ENCODE measurements at places on chromosomes 16 and 17.

- no peak for DNase-seq
These were observed 62.3 kb downstream of the ZDHHC7 start for GRCh38 chr16:84948851-84949610.

- no peak for DNase-seq
These were observed 201.7 kb upstream of the NLRP1 start for GRCh38 chr17:5785867-5786509.

- DNase-seq: no peak
These were observed 18.4 kb upstream of the UBE2I start for GRCh38 chr16:1290860-1291575.

DNA sequence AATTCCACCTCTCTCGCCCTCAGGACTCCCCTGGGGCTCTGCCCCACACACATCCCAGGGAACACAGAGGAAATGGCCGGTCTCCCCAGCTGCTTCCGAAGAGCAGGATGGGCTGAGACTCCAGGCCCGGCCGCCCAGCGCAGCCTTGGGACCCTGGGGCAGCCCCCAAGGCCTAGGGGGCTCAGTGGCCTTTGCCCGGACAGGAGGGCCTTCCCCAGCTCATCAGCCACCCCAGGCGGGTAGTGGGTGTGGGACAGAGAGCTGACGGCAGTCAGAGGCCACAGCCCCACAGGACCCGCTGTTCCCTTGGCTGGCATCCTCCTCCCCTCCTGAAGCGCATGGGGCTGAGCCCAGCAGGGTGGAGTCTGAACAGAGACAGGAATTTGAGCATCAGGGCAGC is 6.2 kb upstream of the CBFA2T3 start:
- no peak for DNase-seq

GRCh38 chr16:56931271-56931891 is 561 bp upstream of the HERPUD1 start:
- DNase-seq: no peak

DNA sequence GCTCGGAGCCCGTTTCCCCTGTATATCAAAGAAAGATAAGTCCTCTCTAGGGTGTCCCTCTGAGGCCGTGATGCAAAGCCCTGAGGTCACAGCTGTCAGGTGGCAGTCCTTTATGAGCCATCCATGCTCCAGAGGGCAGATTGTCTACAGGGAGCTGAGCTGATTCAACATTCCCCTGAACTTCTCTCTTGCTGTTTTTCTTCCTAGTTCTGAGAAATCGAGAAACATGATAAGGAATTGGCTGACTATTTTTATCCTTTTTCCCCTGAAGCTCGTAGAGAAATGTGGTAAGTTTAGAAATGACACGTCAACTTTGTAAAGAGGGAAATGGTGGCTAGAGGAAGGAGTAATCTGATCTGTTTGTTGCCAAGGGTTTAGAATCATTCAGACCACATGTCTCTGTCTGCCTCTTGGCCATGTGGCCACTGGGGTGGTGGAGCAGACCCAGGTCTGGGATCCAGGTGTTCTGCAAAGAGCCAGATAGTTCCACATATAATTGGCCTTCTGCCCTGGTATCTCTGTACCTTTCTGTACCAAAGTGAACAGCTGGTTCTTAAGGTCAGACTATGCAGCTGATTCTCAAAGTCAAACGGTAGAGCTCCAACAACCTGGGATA is 3.5 kb downstream of the CTNS start:
- DNase-seq: no peak

- no peak for DNase-seq
These were observed 443.3 kb downstream of the HAPSTR1 start for GRCh38 chr16:9534759-9535158.

GRCh38 chr16:55914383-55914782 is 39.2 kb upstream of the CES5A start:
- no peak for DNase-seq

DNA sequence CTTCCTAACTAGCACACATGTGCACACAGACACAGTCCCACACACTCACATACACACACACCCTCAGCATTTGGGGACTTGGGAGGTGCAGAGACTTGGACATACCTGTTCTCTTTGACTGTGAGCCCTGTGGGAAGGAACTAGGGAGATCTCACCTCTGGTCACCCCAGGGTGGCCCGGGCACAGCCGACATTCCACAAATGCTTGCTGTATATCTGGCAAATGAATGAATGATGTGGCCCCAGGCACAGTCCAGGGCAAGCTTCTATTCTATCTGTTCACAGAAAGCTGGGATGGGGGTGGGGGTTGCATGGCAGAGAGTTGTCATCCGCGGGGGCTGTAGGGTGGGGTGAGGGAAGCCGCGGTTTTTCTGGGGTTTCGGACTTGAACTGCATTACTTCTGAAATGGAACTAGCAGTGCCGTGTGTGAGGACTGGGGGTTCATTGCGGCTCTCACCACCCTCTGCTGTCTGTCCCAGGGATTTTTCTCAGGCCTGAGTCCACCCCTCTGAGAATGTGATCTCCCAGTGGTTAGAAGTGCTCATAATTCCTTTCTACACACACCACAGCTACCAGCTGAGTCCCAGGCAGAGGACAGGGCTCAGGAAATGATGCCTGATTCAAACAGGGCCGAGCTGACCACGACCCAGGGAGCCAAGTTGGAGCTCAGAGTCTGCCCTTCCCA is 3.3 kb upstream of the RIPOR1 start:
- DNase-seq: no peak

DNA sequence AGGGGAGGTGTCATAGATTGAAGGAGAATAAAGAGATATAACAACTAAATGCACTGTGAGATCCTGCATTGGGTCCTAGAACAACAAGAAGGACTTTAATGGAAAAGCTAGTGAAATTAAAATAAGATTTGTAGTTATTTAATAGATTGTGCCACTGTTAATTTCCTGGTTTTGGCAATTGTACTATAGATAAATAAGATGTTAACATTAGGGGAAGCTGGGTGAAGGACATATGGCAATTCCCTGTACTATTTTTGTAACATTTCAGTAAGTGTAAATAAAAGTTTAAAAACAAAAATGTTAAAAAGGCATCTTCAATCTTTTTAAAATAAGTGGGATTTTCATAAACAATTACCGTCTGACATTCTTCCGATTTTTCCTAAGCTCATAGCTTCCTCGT is 258.4 kb upstream of the AXIN2 start:
- DNase-seq: no peak

- DNase-seq: no peak
These were observed 58.7 kb downstream of the CENPV start for GRCh38 chr17:16294560-16294959.

DNA sequence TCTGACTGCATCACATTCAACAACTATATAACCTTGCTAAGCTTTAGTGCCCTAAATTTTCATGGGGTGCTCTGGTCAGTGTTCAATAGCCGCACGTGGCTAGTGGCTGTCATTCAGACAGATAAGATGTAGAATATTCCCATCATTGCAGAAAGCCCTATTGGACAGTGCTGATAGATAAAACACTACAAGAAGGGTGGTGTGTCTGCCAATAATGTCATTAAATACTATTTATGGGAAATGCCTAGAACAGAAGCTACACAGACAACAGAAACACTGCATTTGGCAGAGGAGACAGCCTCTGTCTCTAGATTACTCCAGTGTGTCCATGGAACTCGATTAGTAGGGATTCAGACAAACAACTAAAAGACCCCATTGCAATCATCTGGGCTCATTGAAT is 28.4 kb upstream of the PMP22 start:
- no peak for DNase-seq

GRCh38 chr17:35898283-35899070 is 18.3 kb upstream of the CCL5 start:
- peak; percentile 4 for DNase-seq

DNA sequence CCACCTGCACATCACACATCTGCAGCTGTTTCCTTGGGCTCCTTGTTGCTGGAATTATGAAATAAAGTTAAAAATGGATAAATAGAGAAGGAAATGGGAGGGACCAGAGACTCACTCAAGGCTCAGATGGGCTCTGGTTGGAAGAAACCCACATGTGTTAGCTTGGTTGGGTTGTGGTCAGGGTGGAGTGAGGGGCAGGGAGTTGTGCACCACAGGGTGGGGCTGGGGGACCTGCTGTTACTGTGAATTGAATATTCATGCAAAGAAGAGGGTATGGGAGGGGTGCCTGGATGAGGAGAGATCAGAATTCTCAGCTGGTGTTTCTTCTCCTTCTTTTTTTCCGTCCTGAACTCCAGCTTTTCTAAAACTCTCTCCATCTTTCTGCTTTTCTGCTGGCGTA is 320.7 kb downstream of the MAP2K4 start:
- DNase-seq: no peak

- no peak for DNase-seq
These were observed 806 bp downstream of the MRM1 start for GRCh38 chr17:36602030-36602748.

DNA sequence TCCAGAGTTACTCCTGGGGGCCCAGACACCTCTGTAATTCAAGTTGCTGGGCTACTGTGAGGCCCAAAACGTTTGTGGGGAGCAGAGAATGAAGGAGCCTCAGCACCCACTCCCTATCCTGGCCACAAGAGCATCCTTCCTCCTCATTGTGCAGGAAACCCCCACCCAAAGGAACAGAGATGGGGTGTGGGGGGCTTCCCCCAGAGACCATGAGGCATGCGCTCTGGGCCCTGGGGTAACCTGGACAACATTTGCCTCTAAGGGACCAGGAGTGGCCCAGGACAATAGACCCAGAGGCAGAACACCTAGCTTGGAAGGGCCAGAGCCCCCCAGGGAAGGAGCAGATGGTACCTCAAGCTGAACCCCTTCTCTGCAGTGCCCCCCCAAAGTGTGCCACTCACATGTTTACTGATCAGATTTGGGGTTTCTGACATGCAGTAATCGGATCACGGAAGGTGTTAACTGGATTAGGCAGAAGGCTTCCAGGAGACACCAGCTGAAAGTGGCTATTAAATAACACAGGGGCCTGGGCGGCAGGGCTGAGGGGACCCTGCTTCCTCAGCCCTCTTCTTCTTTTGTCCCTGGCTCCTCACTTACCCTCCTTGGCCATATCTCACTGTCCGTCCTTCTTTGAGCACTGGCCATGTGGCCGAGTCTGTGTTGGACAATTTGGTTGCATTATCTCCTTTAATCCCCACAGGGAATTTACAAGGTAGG is 50.8 kb downstream of the SDK2 start:
- no peak for DNase-seq

DNA sequence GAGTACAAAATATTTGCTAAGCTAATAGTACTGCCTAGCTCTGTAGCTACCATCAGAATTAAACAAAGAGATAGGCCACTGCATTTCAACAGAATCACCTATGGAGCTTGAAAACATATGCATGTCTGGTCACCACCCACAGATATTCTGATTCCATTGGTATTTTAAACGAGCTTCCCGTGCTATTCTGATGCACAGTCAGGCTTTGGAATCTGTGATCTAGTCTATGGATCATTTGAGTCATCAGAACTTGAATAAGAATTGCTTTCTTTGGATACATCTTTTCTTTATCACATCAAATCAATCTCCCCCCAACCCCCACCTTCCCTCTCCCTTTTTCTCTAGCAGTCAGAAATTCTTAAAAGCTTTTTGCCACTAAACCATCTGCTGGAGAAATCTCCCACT is 124.7 kb downstream of the NPIPB5 start:
- no peak for DNase-seq

DNA sequence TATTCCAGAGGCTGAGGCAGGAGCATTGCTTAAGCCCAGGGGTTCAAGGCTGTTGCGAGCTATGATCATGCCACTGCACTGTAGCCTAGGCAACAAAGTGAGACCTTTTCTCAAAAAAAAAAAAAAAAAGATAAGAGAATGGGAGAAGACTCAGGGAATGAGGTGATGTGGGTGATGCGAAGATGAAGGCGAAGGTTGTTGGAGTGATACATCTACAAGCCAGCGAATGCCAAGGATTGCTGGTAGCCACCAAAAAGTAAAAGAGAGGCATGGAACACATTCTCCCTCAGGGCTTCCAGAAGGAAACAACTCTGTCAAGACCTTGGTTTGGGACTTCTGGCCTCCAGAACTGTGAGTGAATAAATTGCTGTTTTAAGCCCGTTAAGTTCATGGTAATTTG is 26.0 kb upstream of the CNEP1R1 start:
- no peak for DNase-seq

DNA sequence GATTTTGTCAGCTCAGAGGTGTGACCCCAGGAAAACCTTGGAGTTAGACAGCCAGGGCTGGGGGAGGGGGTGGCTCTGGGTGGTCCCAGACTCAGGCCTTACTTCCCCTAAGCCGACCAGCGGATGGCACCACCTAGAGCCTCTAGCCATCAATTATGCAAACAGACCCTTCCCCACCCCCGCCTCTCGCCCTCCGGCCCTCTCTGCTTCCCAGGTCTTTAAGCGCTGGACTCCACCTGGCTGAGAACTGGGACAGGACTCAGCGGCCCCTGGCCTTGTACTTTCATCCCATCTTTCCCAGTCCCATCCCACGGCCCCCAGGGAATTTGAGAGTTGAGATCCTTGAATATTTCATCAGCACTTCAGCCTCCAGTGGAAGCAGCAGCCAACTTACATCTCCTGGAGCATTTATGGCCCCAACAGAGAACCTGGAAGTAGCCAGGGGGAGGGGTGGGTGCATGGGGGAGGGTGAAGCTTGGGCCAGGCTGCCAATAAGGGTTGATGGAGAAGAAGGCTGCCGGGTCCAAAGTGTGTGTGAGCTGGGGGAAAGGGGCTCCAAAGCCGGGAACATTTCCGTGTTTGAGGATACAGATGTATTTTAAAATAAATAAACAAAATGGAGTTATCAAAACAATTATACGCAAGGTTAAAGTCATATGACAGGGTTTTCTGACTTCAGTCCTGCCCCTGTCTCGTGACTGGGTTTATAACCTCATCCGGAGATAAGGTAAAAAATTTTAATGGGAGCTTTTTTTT is 7.5 kb upstream of the JUP start:
- no peak for DNase-seq

- DNase-seq: no peak
These were observed 36.5 kb downstream of the TBCD start for GRCh38 chr17:82788206-82789001.

DNA sequence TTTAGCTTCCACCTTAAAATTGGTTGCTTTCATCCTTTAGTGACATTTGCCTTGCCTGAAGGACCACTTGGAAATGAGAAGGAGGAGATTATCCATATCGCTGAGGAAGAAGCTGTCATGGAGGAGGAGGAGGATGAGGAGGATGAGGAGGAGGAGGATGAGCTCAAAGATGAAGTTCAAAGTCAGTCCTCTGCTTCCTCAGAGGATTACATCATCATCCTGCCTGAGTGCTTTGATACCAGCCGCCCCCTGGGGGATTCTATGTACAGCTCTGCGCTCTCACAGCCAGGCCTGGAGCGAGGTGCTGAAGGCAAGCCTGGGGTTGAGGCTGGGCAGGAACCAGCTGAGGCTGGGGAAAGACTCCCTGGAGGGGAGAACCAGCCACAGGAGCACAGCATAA is 11.5 kb upstream of the TMEM106A start:
- no peak for DNase-seq

- DNase-seq: no peak
These were observed 468.0 kb downstream of the TOX3 start for GRCh38 chr16:52078716-52079655.

- no peak for DNase-seq
These were observed 6.5 kb upstream of the USP32 start for GRCh38 chr17:60398227-60398959.

All from NCI-H446 treated with DMSO at 0.1 percent for 48 hours (cell line).